Hindlimb muscle (tissue), 1 donor: ENCODE measurements at places on chromosomes 7 and 10.

- DNase-seq = no peak
Observed at GRCh38 chr10:56623064-56623463, 262.0 kb upstream of the ZWINT start.

GRCh38 chr7:70405241-70405640 is 726.7 kb upstream of the GALNT17 start:
- DNase-seq = no peak

DNA sequence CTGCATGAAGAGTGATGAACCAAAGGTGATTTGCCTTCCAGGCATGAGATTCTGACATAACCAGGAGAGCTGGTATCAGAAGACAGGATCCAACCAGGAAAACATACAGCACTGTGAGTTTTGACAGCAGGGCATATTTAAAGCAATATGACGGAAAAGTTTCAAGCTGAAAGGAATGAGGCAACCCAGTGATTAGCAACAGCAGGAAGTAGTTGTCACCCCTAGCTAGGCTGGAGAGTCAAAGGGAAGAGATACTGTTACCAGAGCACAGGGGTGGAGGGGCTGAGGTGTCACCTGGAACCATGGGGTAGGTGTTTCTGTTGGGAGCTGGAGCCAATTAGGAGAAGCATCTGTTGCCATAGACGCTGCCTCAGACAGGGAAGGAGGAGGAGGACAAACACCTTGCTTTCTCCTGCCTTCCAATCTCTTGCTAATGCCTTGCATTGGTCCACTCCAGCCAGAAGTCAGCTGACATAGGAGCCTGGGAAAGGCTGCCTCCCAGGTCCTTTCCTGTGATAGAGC is 125.4 kb upstream of the SORCS3 start:
- DNase-seq = no peak

- no peak for DNase-seq
Observed at GRCh38 chr10:97852277-97852676, 2.6 kb downstream of the GOLGA7B start.

- no peak for DNase-seq
Observed at GRCh38 chr10:75451831-75452230, 20.4 kb downstream of the LRMDA start.

DNA sequence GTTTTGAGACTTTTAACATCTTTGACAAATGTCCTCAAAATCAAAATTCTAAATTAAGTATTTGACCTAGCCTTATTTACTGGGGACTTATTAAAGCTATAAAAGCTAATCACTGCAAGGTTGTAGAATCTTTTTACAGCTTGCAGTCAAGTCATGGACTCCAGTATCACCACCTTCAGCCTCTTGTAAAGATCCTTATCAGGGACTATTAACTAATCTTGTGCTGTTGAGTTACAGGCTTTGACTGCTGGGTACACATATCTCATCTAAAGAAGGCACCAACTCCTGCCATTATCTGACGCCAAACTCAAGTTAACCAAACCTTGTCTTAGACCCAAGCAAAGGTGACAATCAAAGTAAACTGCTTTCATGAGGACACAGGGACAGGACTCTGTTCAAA is 621.0 kb upstream of the IGFBP3 start:
- no peak for DNase-seq
